ENCODE measurements at places on chromosomes 7 and 10. TPM values are rescaled to one million over a fixed set of nuclear protein-coding genes. Genes with fewer than 3 reads are reported as not detected.

The NPFFR1 gene
- total RNA-seq, result not detected

DNA sequence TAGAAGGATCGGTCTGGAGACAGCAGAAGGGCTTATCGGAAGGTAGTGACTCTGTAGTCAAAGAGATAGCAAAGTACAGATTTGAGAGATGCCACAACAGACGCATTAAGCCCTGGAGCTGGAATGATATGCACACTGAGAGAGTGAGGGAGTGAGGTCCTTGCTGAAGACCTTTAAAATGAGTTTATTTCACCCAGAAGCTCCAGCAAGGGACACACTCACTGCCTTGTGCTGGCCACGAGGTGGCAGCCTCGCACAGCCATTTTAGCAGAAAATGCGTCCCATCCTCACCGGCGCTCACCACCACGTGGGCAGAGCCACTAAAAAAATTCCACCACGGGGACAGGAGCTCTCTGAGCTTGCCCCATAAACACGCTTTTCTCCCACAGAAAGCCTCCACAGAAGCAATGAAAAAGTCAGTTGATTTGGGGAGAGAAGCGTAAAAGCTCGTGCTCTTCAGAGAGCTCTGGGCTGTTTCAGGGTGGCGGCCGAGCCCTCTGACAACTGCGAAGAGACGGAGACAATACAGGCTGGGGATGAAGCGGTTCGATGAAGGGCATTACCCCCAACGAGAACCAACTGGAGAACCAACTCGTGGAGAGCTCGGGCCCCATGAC is 163.0 kb upstream of the KLF14 start:
- DNase-seq, result peak; percentile 71
- H3K27me3 ChIP-seq, result no peaks in the 10 kb centered on the region
- peaks cover 18% of the 10 kb centered on the region for H3K36me3 ChIP-seq
- H3K4me1 ChIP-seq, result peaks cover 87% of the 10 kb centered on the region
- H3K4me3 ChIP-seq, result no peak overlapping the region

DNA sequence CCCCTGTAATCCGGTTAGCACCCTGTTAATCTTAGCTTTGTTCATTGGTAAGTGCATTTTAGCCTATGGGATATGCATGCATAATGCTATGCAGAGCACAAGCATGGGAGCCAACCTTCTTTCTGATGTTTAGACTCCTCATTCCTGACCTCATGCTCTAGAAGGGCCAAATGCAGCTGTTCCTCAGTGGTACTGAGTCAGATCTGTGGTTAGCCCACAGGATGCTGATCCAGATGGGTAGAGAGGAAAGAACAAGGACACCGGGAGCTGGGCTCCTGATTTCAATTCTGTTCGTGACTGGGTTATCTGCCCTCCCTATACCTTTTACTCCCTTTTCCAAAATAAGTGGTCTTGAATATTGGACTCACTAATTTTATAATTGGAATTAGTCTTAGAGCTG is 31.7 kb upstream of the C10orf90 start:
- no peak overlapping the region for H3K4me3 ChIP-seq
- DNase-seq, result no peak
- no peaks in the 10 kb centered on the region for H3K27me3 ChIP-seq
- H3K36me3 ChIP-seq, result no peaks in the 10 kb centered on the region
- H3K27ac ChIP-seq, result no peak overlapping the region
- H3K4me1 ChIP-seq, result no peaks in the 10 kb centered on the region

- no peaks in the 10 kb centered on the region for H3K4me1 ChIP-seq
- H3K4me3 ChIP-seq, result no peak overlapping the region
- DNase-seq, result no peak
- no peaks in the 10 kb centered on the region for H3K27me3 ChIP-seq
- no peaks in the 10 kb centered on the region for H3K36me3 ChIP-seq
These were observed 21.5 kb downstream of the SH3PXD2A start for GRCh38 chr10:103833731-103834365.

The CCDC146 gene
- total RNA-seq, result 16.0 TPM

GRCh38 chr10:104317269-104317710 is 21.0 kb downstream of the ITPRIP start:
- H3K27me3 ChIP-seq, result no peaks in the 10 kb centered on the region
- no peak overlapping the region for H3K27ac ChIP-seq
- no peak for DNase-seq
- H3K4me1 ChIP-seq, result peaks cover 33% of the 10 kb centered on the region
- H3K4me3 ChIP-seq, result no peak overlapping the region

Data from CD4-positive, alpha-beta memory T cell (primary cell).